ENCODE measurements at places on chromosomes 13 and 19.
A peak's percentile ranks its signal among the peaks of the same experiment; 100 is the strongest.

DNA sequence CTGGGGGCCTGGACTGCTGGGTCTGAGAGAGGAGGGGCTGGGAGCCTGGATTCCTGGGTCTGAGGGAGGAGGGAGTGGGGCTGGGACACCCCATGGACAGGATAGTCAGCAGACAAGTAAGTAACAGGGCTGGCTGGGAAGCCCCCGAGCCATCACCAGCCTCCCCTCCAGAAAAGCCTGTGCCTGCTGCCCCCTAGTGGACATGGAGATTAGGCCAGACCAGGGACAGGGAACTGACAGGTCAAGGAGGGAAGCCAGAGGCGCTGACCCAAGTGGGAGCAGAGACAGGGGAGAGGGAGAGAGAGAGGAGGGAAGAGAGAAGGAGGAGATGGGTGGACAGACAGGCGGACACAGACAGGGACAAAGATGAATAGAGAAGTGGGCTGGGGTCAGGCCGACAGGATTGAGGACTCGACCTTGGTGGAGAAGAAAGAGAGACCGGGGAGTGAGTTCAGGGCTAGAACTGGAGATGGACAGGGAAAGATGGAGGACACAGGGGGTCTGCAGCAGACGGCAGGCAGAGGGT lies 6.7 kb upstream of the ERFL start:
- no peak for DNase-seq

DNA sequence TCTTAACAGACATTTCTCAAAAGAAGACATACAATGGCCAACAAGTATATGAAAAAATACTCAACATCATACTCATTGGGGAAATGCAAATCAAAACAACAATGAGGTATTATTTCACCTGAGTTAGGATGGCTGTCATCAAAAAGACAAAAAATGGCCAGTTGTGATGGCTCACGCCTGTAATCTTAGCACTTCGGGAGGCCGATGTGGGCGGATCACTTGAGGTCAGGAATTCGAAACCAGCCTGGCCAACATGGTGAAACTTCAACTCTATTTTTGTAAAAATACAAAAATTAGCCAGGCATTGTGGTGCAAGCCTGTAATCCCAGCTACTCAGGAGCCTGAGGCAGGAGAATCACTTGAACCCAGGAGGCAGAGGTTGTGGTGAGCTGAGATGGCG lies 22.0 kb downstream of the CEACAM16 start:
- DNase-seq = no peak

DNA sequence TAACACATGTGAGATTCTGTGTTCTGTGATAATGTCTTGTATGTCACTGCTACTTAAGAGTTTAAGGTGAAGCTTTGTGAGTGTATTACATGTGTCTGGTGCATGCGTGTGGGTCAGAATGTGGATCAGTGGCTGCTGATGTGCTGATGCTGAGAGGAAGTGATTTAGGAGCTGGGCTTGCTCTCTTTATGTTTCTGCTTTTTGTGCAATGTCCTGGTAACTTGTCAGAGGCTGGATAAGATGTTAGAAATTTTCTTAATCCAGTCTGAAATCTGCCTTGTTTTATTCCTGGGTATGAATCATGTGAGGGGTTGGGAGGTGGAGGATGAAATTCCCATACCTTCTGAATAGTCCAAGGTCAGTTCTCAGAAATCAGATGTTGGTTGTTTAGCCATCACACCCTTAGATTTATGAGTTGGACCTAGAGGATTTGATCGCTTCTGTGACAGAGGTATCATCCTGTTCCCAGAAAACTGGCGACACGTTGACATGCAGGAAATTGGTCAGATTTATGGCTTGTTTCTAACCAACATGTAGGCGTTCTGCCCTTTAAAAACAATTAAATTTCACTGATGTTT lies 24.5 kb upstream of the CXCL17 start:
- no peak for DNase-seq

DNA sequence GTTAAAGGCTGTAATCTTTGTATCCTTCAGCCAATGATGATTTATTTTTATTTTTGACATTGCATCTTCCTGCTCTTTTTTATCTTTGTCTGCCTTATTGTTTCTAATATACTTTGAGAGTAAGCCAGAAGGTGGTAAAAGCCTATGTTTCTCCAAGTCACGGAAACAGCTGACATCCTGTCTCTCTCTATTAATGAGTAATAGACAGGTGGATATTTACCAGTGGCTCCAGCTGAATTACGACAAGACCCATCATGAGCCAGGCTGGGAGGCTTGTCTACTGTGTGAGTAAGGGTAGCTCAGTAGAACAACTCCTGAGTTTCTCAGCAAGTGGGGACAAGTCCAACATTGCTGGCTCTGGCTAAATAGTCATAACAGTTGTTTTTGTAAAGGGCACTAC lies 166.6 kb downstream of the NDFIP2 start:
- DNase-seq = peak; percentile 67

GRCh38 chr13:23699271-23699670 lies 129.1 kb downstream of the TNFRSF19 start:
- no peak for DNase-seq
